ENCODE measurements at places on chromosomes 16 and 17.

GRCh38 chr17:47696717-47697642, 3.0 kb downstream of the TBKBP1 start:
- no peak for DNase-seq

- DNase-seq, result no peak
These were observed 641 bp downstream of the COG8 start for GRCh38 chr16:69338557-69339288.

- DNase-seq, result no peak
These were observed 59.5 kb upstream of the GSE1 start for GRCh38 chr16:85553436-85554113.

DNA sequence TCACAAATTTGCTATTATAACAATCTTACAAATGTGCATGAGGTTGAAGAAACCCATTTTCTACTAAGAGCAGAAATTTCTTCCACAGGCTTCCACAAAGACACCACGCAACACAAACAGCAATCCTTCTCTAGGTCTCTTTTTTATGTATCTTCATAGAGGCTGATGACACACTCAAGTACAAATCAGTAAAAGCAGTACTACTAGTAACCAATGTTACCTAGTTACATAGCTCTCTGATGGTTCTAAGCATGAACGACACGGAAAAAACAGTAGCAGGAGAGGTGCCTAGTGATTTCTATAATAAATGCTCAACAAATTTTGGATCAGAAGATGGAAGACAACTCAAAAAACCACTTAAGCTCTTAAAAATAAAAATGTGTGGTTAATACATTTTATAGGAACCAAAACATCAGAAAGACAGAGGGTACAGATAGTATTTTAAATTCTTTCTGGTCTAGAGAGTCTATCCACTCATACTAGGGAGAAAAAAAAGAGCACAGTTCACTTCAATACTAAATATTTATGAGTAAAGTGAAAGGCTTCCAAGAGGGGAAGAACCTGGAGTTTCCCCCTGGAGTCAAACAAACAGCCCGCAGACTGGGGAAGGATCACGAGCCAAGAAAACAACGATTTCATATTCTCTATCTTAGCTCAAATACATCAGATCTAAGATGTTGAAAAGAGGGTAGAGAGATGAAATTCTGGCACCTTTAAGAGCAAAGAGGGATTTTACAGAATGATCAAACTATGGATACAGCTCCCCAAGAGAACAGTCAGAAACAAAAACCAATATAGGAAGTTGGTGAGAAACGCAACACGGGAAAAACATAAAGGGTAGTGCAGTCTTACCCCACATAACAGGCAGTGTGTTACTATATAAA, 40.2 kb downstream of the SMG6 start:
- no peak for DNase-seq

DNA sequence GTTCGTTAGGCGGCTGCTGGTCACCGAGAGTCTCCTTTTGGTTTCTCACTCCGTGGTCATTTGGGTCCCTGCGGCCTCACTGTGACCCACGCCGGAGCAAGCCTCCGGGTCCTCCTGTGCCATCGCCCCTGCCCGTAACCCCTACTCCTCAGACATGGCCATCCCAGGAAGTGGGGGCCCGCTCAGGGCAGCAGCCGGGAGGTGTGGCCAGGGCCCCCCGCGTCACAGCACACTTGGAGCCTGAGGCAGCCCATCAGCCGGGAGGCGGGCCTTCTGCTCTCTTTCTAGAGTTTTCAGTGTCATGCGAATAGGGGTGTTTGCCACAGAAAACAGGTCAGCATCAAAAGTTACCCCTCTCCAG, 7.9 kb upstream of the WFIKKN1 start:
- no peak for DNase-seq

DNA sequence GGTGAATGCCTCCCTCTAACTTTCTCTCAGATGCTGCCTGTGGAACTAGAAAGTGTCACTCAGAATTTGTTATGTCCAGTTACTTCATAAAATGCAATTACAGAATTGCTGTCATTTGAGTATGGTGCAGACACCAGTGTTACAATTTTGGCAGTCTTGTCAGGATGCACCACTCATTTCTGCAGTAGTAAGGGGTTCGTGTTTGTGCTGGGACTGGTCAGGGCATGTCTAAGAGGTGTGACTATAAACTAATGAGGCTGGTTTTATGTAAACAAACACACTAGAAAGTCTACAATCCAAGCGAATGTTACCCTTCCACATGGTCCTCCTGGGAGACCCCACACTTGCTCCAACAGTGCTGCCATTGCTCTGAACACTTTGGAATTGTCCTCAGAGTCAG, 206.2 kb downstream of the ANKFN1 start:
- DNase-seq, result no peak

GRCh38 chr16:72362973-72363372, 191.0 kb upstream of the PMFBP1 start:
- no peak for DNase-seq

DNA sequence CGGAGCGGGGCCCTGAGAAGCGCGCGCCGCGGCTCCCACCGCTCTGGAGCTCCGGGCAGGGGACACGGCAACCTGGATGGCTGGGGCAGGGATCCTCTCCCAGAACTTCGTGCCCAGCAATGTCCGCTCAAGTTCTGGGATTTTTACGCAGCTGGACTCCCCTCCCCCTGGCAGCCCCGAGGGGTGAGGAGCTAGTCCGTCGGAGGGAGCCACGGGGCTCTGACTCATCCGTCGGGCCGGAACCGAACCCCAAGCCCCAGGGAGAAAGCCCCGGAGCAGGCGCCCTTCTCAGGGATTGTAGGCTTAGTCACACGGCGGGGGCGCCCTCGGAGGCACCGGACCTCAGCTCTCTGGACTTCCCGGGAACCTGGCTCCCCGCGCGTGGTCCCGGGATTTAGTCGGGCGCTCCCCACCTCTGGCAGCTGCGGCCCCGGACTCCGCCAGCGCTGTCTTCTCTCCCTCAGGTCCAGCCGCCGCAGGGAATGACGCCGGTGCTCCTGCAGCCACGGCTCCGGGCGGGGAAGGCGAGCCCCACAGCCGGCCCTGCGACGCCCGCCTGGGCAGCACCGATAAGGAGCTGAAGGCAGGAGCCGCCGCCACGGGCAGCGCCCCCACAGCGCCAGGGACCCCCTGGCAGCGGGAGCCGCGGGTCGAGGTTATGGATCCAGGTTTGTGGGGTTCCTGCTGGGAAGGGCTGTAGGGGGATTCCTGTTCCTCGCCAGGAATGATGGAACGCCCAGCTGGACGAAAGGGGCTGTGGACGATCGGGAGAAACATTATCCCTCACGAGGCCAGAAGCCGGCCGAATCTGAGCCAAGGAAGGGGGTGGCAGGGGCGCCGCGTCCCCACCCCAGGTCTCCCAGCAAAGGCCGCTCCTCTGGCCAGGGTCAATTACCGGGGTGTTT, 830 bp downstream of the SPHK1 start:
- peak; percentile 33 for DNase-seq

GRCh38 chr16:85544016-85544415, 69.1 kb upstream of the GSE1 start:
- no peak for DNase-seq

- no peak for DNase-seq
These were observed 70.3 kb upstream of the C17orf78 start for GRCh38 chr17:37305406-37305905.

GRCh38 chr17:40520991-40521453, 19.6 kb upstream of the TNS4 start:
- no peak for DNase-seq

GRCh38 chr16:3460121-3460520, 16.6 kb downstream of the NAA60 start:
- no peak for DNase-seq

- DNase-seq, result peak; percentile 73
These were observed 68.2 kb downstream of the MYO18A start for GRCh38 chr17:29111816-29112499.

DNA sequence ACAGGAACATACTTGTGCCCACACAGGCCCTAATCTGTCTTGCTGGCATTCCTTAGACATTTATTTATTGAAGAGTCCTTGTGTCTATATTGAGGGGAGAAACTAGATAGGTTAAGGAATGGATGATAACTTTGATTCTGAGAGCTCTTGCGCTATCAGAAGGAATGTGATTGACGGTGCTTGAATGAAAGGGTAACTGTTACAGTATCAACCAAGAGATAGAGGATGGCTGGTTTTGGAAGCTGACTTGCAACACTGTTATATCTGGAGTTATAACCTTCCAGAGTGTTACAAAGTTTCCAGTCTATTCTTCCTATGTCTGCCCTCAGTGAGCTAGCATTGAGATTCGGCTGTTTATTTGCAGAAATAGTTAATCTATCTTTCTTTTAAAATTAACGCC, 36.5 kb downstream of the PRKCA start:
- no peak for DNase-seq

GRCh38 chr16:13953501-13953900, 33.5 kb downstream of the ERCC4 start:
- DNase-seq, result no peak

- DNase-seq, result no peak
These were observed 52.9 kb downstream of the MMD start for GRCh38 chr17:55368706-55369105.

DNA sequence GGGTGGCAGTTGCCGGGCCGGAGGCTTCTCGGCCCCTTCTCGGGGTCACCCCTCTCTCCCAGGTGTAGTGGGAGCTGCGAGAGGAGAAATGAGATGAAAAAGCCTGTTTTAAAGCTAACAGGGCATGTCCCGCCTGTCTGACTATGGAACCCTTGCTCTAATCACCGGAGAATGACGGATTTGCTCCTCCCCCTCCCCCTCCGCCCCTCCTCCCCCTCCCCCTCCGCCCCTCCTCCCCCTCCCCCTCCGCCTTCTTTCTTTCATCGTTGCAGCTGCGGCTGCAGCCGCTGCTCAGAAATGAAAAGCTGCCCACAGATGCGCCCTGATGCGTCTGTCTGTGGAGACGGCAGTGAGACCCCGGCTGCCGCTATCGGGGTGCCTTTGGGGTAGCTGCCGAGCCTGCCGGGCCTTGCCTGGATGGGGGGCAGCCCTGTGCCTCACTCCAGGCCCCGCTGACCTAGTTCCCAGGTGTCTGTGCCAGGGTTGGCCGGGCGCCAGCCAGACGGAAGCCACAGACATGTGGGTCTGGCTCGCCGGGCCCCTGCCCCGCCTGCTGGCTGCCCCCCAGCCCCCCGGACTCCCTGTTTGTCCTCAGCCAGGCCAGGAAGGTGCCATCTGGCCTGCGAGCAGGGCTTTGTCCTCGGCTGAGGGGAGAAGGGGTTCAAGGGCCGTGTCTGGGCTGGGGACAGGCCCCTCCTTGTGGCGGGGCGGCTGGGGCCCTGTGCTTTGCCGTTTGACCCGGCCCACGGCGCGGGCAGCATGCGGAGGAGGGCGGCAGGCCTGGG, 37.7 kb downstream of the GINS2 start:
- DNase-seq, result no peak

GRCh38 chr16:16073891-16074881, 124.8 kb downstream of the ABCC1 start:
- no peak for DNase-seq

- DNase-seq, result no peak
These were observed 31.0 kb downstream of the TBX21 start for GRCh38 chr17:47763913-47764582.

DNA sequence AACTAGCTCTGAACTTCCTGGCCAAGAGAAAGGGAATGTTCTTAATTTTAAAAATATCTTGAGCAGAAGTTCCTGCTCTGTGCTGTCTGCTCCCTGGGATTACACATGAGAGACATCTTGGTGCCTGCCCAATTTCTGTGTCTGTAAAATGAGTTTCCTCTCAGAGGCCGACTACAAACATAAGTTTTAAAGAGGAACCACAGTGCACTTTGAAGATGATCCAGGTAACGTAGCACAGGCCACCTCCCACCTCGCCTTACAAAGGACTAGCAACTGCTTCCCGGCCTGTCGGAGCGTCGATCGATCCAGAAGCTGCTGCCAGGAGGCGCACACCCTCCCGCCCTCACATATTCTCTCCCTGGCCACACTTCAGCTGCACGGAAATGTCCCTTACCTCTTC, 55.0 kb upstream of the ATP2A3 start:
- no peak for DNase-seq

DNA sequence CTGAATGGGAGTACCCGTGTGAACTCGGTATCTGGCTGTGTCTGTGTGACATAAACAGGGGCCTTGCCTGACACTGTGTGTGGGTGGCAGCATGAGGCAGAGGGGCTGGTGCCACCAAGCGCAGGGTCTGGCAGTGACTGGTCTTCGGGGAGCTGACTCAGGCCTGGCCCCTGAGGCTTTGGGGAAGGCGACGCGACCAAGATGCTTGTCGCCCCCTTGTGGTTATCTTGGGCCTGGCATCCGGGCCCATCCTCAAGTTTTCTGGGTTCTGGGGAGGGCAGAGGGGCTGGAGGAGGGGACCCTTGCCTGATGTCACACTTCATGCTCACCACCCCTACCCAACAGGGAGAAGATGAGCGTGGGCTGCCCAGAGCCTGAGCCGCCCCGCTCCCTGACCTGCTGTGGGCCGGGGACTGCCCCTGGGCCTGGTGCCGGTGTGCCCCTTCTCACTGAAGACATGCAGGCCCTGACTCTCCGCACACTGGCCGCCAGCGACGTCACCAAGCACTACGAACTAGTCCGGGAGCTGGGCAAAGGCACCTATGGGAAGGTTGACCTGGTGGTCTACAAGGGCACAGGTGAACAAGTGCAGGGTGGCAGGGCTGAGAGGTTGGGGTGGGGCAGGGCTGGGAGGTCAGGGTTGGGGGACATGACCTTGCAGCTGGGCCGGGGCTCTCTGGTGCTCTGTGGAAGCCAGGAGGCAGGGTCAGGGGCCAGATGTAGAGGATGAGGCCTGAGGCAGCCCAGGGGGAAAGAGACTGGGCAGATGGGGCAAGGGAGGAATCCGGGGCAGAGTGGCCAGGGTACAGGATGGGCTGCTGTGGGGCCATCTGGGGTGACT, 24.9 kb downstream of the SBK1 start:
- DNase-seq, result peak; percentile 61

DNA sequence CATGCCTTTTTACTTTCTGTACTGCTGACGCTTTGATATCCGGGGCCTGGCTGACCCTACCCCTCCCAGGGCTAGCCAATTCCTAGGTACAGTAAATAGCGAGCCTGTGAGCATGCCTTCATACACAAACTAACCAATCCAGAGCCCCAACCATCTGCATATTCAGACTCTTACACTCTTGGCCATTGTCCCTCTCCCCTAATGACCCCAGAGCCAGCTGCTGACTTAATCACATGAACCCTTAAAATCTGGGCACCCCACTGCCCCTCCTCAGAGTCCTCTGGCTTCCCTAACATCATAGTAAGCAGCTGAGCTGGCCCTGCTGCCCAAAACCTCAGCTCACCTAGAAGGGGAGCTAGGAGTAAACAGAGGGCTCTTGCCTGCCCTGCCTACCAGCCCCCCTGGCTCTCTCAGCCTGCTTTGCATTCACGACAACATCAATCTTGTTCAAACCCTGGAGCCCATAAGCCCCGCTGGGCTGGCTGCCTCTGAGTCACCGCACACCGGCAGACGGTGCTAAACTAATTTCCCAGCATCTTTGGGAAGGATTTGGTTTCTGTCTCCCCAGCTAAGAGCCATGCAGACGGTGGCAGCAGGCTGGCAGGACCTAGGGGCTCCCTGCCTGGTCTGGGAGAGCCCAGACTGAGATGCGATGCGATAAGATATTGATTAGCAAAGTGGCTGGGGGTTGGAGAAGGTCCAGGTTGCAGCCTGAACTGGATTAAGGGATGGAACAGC, 63.2 kb downstream of the CLEC19A start:
- no peak for DNase-seq
